ENCODE measurements at places on chromosomes 4 and X.

DNA sequence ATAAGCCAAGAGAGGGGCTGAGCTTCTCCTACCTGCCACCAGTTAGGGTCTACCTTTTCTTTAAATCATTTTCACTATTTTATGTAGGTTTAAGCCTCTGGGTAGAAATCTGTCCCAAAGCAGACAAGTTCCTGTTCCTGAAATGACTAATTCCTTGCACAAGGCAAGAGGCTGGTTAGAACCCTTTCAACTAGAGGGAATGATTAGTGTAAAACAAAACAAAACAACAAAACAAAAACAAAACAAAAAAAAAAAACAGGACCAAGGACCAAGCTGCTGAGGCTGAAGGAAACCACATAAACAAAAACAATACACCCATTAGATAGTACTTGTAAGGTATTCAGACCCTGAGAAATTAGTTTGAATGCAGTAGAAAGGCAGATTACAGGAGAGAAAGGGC lies 62.7 kb downstream of the MAML3 start:
- no peak for DNase-seq

GRCh38 chr4:16992566-16993225 lies 94.3 kb upstream of the LDB2 start:
- DNase-seq, result no peak

DNA sequence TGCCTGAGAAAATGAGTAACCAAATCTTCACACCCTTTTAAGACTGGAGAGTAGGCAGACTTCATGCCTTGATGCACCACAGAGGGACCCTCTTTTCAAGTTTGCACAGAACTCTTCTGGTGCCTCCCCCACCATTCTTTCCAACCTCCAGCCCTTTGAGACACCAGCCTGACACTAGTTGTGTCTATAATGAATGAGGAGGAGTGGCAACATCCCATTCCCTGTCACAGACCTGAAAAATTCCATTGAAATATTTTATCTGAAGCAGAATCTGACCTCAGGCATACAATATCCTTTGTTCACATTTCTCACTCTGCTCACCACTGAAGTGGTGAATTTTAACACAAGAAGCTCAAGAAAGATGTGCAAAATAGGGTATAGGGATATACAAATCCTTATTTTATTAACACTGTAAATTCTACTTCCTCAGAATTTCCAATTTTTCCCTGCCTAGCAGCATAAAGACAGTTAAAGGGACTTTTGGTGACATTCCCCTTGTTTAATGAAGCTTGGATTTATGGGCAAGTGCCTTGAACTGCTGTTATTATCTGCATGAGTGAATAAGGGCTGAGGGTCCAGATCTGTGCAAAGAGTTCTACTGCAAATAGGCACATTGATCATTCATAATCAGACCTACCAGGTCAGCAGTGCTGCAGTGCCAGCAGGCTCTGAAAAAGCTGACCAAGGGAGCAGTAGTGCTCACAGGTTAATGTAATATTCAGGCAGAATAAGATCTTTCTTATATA lies 149.9 kb upstream of the PAQR3 start:
- DNase-seq, result no peak

GRCh38 chr4:185774845-185775680 lies 36.9 kb downstream of the SORBS2 start:
- no peak for DNase-seq

DNA sequence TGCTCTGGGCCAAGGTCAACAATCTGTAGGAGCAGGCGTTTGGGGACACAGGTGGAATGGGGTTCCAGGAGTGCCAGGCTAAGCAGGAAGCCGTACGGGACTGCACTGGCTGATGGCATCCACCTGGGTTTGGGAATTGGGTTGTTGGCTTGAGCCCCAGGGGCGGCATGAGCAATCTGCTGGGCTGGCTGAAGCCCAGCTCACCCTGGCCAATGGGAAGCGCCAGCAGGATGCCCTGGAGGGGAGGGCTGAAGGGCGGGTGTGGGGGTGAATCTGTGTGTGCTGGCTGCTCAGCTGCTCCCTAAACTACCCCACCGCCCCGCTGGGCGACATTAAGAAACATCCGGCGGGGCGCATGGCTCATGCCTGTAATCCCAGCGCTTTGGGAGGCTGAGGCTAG lies 8.9 kb upstream of the RGS12 start:
- no peak for DNase-seq

GRCh38 chr4:70994069-70994366 lies 569 bp downstream of the DCK start:
- no peak for DNase-seq

DNA sequence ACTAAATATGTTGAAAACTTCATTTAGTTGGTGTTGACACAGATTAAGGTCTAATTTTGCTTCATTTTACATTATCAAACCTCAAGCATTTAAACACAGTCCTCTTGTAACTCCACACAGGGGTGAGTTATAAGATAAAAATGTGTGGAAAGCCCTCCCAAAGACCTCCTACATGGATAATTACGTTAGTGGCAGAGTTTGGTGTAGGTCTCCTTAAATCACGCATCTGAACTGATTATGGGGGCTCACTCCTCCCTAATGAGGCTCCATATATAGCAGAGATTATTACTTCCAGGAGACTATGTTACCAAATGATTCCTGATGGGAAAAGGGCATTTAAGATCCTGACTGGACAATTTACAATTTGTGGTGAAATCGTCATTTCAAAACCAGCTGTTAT lies 32.2 kb upstream of the VCX3B start:
- no peak for DNase-seq

- DNase-seq, result no peak
Observed at GRCh38 chr4:168917138-168917779, 92.8 kb downstream of the CBR4 start.

DNA sequence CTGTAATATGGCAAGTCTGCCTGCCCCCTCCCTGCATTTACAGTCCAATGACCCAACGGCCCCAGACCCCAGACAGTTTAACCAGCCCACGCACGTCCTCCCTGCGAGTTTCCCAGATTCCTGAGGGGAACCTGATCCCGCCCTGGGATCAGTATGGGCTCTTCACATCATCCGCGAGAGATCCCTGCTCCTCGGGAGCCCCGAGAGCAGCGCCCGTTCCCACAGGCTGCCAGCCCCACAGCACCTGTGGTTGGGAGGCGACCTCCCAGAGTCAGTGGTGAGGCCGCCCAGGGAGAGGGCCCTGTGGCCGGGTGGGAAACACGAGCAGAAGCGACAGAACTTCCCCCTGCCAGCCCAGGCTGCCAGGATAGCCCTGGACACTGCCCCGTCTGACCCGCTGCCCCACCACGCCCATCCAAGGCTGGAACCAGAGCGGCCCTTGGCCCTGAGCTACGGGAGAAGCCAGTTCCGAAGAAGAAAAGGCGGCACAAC lies 32.8 kb downstream of the TSC22D3 start:
- no peak for DNase-seq
